ENCODE measurements at places on chromosomes 2 and 18.

- DNase-seq, result no peak
These were observed 27.1 kb downstream of the BAZ2B start for GRCh38 chr2:159589286-159589685.

- no peak for DNase-seq
These were observed 285.2 kb downstream of the MYCN start for GRCh38 chr2:16225545-16225944.

GRCh38 chr2:178478130-178478438 lies 316 bp downstream of the FKBP7 start:
- peak; percentile 13 for DNase-seq

GRCh38 chr18:63878343-63878742 lies 9.2 kb upstream of the SERPINB2 start:
- DNase-seq, result no peak

GRCh38 chr2:40244675-40245074 lies 207.2 kb downstream of the SLC8A1 start:
- no peak for DNase-seq

DNA sequence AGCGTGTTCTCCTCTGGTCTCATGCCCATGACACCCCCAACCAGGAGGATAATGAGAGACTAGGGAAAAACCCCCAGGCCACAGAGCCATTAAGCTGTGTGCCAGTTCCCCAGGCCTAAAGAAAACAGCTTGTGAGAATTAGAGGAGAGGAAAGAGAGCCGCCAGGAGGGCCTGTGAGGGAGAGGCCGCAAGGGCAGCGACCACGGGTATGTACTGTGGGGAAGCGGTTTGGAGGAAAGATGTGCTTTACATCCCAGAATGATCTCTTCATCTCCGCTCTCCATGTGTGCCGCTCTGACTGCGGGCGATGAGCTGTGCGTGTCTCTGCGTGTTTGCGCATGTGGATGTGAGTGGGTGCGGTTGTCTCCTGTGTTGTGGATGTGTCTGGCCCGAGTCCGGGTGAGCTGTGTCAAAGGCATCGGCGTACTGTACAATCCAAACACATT lies 82.9 kb downstream of the DYSF start:
- DNase-seq, result no peak

- no peak for DNase-seq
These were observed 75.4 kb downstream of the CERKL start for GRCh38 chr2:181581534-181581933.

DNA sequence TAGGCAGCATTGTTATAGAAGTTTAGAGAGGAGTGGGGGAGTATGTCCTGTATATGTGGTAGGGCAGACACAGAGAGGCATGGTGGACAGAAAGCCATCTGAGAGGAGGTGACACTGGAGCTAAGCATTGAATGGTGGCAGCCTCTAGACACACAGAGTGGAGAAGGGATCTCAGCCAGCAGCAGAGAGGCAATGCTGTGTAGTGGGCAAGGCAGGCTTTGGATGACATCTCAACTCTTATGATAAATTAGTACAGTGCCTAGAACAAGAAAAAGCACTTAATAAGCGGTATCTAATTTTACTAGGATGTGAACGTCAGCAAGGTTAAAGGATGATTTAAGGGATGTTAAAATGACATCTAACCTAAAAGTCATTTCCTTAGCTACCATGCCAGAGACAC lies 22.5 kb upstream of the CERS6 start:
- no peak for DNase-seq

GRCh38 chr2:169091761-169092519 lies 22.6 kb downstream of the DHRS9 start:
- DNase-seq, result no peak

DNA sequence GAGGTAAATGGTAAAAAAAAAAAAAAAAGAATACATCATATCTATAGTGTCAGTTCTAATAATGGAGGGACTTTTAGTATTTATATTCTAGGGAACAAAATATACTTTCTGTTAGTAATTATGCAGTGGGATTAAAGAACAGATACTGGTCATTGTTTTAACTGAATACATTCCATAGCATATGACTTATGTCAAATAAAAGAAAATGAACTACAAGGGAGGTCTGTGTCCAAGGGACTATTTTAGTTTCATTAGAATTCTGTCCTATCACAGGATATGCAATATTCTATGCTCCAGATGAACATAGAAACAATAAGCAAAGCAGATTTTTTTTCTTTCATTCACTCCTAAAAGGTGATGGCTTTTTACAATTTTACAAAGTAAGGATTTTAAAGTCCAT lies 154.2 kb upstream of the ZEB2 start:
- no peak for DNase-seq

GRCh38 chr18:35646449-35646848 lies 64.9 kb downstream of the GALNT1 start:
- no peak for DNase-seq

Measured in activated T-helper 2 cell treated with anti-CD3 and anti-CD28 coated beads, Interferon-gamma antibody, Interleukin-2, Interleukin-4, amounts not matched to agents 10 μg/mL and 5 μg/mL and 100 μg/mL, durations not matched to agents 14 hours and 24 hours and 36 hours (primary cell).